ENCODE measurements at places on chromosomes 4 and X.

- no peak for DNase-seq
These were observed 186.9 kb downstream of the STK32B start for GRCh38 chr4:5238173-5238572.

DNA sequence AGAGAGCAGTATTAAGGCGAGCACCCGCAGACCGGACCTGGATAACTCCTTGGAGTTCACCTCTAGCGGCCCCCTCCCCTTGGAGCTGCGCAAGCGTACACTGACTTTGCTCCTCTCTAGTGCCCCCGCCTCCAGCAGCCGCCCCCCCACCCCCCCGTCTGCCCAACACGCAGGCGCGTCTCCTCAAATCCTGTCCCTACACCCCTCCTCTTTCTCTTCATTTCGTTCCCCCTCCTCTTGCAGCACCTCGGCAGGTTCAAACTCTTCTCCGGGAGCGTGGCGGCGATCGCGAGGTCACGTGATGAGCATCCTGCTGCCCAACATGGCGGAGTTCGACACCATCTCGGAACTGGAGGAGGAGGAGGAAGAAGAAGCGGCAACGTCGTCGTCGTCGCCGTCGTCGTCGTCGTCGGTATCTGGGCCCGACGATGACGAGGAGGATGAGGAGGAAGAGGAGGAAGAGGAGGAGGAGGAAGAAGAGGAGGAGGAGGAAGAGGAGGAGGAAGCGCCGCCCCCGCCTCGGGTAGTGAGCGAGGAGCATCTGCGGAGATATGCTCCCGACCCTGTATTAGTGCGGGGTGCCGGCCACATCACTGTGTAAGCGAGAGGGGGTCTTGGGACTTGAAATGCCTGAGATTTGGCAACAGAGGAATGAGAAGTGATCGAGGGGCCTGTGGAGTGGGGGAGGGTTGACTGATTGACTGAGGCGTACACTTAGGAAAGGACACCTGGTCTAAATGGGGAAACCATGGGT lies at the start of gene CHIC1:
TSS of gene CHIC1 (plus strand) at position 214 of the 754 bp plus-strand sequence. CDS start at position 302, 88 bp downstream.
- DNase-seq = peak; percentile 75

GRCh38 chrX:68588602-68589371 lies 58.7 kb upstream of the STARD8 start:
- no peak for DNase-seq

DNA sequence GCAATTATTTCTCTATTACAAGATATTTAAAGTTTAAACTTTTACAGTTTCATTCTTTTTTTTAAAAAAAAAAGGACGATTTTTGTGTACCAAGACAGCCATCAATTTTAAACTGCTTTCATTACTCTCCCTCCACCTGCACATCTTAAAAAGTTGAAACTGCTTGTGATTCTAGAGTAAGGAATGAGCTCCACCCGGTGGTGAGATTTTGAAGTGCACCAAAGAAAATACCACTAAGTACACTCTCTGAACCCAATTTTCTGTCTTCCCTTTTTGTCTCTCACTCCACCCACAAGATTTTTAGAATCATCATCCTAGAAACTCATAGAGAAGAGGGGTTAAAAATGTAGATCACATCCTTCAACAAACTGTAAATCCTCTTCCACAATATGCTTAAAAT lies 91.3 kb upstream of the WDR44 start:
- peak; percentile 62 for DNase-seq

- no peak for DNase-seq
These were observed 61.6 kb upstream of the NAP1L5 start for GRCh38 chr4:88759039-88759894.

DNA sequence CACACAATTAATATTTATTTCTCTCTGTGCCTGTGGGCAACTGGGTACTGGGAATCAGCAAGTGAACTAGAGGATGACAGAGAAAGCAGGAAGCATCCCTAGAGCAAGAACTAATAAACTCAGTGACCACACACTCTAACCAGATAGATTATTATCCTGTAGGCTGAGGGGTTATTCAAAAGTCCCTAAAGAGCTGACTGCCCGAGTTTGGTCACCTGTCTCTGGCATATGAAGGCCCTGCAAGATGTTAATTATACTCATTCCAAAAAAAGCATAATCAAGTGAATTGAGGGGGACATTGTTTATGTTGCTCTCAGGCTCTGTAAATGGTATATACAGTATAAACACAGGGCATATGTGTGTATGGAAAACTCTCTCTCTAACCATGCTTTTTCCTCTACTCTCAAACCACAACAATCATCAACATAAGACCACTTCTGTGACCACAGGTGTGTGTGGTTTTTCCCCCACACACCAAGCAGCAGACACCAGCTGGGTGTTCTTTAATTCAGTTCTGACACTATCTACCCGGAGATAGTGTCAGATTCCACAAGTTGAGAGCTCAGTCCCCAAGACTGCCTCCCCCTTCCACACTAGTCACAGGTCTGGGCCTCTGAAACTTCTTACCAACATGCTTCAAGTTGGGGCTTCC lies 6.2 kb upstream of the HPSE start:
- DNase-seq = no peak

GRCh38 chr4:77493120-77493752 lies 112.4 kb upstream of the CXCL13 start:
- DNase-seq = peak; percentile 77

Data from hematopoietic multipotent progenitor cell (in vitro differentiated cells).